ENCODE measurements at places on chromosomes 1 and 21. TPM values are rescaled to one million over a fixed set of nuclear protein-coding genes. Genes with fewer than 3 reads are reported as not detected.

- H3K4me3 ChIP-seq = no peak overlapping the region
- no peak overlapping the region for H3K27ac ChIP-seq
- no peak for DNase-seq
- H3K36me3 ChIP-seq = no peaks in the 10 kb centered on the region
These were observed 6.6 kb upstream of the CD46 start for GRCh38 chr1:207745285-207745684.

GRCh38 chr1:234134878-234135277, 230.4 kb downstream of the SLC35F3 start:
- H3K27me3 ChIP-seq = no peaks in the 10 kb centered on the region
- H3K4me1 ChIP-seq = no peaks in the 10 kb centered on the region
- H3K4me3 ChIP-seq = no peak overlapping the region

DNA sequence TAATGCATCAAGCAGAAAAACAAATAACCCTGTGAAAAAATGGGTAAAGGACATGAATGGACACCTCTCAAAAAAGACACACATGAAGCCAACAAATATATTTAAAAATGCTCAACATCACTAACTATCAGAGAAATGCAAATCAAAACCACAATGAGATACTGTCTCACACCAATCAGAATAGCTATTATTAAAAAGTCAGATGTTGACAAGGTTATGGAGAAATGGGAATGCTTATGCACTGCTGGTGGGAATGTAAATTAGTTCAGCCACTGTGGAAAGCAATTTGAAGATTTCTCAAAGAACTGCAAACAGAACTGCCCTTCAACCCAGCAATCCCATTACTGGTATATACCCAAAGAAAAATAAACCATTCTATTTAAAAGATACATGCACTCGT, 86.6 kb upstream of the TNFSF4 start:
- H3K36me3 ChIP-seq = no peaks in the 10 kb centered on the region
- H3K27ac ChIP-seq = no peak overlapping the region
- H3K27me3 ChIP-seq = no peaks in the 10 kb centered on the region
- peaks cover 3% of the 10 kb centered on the region for H3K4me1 ChIP-seq
- no peak overlapping the region for H3K4me3 ChIP-seq
- DNase-seq = no peak

- H3K4me3 ChIP-seq = no peak overlapping the region
- no peaks in the 10 kb centered on the region for H3K4me1 ChIP-seq
- H3K36me3 ChIP-seq = no peaks in the 10 kb centered on the region
- DNase-seq = no peak
These were observed 185.4 kb downstream of the LMO4 start for GRCh38 chr1:87513966-87514660.

- H3K27ac ChIP-seq = no peak overlapping the region
- no peaks in the 10 kb centered on the region for H3K36me3 ChIP-seq
- no peak overlapping the region for H3K4me3 ChIP-seq
- no peak for DNase-seq
- H3K4me1 ChIP-seq = peaks cover 4% of the 10 kb centered on the region
- no peaks in the 10 kb centered on the region for H3K27me3 ChIP-seq
These were observed 126.4 kb upstream of the GADD45A start for GRCh38 chr1:67558449-67559193.

- H3K4me3 ChIP-seq = no peak overlapping the region
- no peak overlapping the region for H3K27ac ChIP-seq
- no peaks in the 10 kb centered on the region for H3K27me3 ChIP-seq
- no peak for DNase-seq
- H3K4me1 ChIP-seq = no peaks in the 10 kb centered on the region
- no peaks in the 10 kb centered on the region for H3K36me3 ChIP-seq
These were observed 56.2 kb downstream of the EVI5 start for GRCh38 chr1:92728697-92729096.

The ACTA1 gene
- not detected for total RNA-seq

The GPN2 gene
- 42.0 TPM for total RNA-seq

The UBL4B gene
- total RNA-seq = not detected
